ENCODE measurements at places on chromosomes 5 and 9.

GRCh38 chr9:17699615-17700330, 120.9 kb downstream of the SH3GL2 start:
- no peak for DNase-seq

GRCh38 chr5:175867587-175868347, 3.6 kb upstream of the CPLX2 start:
- DNase-seq = no peak

GRCh38 chr5:1965925-1966324, 83.2 kb upstream of the IRX4 start:
- no peak for DNase-seq

- no peak for DNase-seq
Observed at GRCh38 chr5:37867654-37868053, 27.8 kb upstream of the GDNF start.

GRCh38 chr5:1254196-1254595, 29.0 kb downstream of the SLC6A18 start:
- DNase-seq = no peak

GRCh38 chr5:158159621-158160020, 300.7 kb upstream of the CLINT1 start:
- DNase-seq = no peak

DNA sequence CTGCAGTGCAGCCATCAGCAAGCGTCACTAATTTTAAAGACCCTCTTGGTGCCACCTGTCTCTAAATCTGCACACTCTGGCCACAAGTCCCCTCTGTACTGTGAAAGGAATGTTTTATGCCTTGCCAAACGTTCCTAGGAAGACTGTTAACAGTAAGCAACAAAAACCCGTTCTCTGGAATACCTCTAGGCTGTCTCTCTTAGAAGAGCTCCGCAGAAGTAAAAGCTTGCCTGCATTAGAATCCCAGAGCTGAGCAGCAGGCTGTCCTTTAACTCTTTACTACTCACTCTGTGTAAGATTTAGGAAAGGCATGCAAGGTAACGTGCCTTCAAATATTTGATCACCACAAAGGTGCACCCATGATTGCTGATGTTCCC, 53.9 kb upstream of the C9orf72 start:
- no peak for DNase-seq

DNA sequence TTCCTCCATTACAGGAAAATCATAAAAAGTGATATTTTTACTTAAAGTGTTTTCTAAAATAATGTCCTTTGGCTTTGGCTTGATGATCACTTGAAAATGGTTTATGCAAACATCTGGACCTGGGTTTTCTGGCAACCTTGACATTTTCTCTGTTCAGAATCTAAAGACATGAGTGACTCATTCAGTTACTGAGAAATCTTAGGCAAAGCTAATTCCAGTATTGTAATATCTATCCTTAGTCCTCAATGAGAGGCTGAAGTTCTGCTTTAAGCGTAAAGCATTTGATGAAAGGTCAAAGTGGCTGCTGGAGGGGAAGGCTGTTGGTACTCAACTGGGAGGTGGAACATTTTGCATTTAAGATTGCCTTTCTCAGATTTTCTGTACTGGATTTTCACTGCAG, 2.3 kb downstream of the MAN2A1 start:
- DNase-seq = no peak

DNA sequence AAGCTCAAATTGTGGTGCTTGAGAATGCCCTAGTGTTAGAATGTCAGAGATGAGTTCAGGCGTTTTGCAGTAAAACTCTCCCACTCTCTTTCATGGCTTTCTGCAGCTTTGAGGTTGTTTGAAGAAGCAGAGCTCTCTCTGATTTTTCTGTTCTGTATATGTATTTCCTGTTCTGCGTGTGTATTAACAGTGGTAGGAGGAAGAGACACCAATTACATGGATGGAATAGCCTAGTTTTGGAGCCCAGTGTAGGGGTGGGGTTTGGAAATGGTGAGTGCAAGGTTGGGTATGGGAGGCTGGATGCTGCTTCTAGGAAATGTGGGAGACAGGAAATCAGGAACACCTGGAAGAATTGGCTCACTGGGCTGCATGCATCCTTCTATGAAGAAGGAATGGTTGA, 12.4 kb downstream of the LARP1 start:
- DNase-seq = no peak

- no peak for DNase-seq
Observed at GRCh38 chr9:104992659-104993058, 64.7 kb upstream of the ABCA1 start.

DNA sequence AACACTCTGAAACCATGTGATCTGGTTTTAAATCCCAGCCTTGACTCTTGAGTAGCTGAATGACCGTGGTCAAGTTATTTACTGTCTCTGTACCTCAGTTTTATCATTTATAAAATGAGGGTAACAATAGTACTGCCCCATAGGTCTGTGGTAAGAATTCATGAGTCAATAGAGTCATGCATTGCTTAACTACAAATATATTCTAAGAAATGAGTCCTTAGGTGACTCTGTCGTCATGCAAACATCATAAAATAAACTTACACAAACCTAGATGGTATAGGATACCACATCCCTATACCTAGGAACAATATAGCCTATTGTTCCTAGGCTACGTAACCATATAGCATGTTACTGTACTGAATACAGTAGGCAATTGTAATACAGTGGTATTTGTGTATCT, 20.3 kb upstream of the ABCA1 start:
- DNase-seq = no peak

GRCh38 chr9:81071108-81071507, 618.2 kb downstream of the TLE1 start:
- DNase-seq = no peak

GRCh38 chr9:136311051-136312008, 7.4 kb upstream of the CCDC187 start:
- no peak for DNase-seq

GRCh38 chr5:83294246-83294645, 177.3 kb upstream of the VCAN start:
- no peak for DNase-seq

DNA sequence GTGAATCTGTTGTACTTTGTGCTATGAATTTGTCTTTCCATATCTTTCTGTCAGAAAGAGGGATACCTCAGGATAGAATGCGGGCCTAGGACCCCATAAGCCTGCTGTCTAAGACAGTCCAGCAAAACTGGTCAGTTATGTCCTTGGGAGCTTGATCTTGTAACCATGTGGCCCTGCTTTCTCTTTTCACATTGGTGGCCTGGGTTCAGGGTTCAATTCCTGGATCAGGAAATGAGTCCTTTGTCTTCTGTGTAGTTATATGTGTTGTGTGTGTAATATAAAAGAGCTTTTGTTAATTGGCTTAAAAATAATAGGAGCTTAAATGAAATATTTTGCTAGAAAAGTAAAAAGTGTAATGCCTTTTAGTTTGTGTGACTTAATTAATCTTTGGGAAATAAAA, 16.9 kb downstream of the FREM1 start:
- no peak for DNase-seq

- no peak for DNase-seq
Observed at GRCh38 chr5:42250-42649, 49.7 kb upstream of the PLEKHG4B start.

DNA sequence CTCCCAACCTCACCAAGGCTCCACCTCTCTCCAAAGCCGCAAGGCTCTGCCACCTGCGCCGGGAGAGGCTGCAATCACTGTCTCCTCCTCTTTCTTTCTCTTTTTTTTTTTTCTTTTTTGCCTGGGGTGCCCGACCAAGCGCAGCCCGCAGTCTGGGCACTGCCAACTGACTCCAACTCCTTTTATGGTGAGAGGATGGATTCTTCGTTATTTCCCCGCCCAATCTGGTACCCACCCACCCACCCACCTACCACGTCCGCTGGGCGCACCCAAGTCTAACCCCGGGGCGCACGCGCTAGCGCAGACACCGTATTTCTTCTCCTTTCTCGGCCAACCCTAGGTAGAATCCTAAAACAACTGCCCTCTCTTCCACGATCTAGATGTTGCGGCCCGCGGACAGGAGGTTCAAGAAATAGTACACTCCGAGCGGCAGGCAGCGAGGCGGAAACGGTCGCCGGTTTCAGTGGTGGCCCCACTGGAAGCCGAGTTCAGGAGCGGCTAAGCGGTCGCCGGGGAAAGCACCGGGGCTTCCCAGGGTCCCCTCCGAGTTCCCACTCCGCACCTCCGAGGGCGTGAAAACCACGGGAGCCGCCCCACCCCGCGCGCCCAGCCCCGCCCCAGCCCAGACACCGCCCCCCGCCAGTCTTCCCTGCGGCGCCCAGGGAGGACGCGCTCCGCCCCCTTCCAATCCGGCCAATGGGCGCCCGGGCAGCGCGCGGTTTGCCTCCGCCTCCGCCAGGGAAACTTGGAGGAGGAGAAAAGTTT, 385 bp upstream of the PTGER4 start:
- peak; percentile 87 for DNase-seq

DNA sequence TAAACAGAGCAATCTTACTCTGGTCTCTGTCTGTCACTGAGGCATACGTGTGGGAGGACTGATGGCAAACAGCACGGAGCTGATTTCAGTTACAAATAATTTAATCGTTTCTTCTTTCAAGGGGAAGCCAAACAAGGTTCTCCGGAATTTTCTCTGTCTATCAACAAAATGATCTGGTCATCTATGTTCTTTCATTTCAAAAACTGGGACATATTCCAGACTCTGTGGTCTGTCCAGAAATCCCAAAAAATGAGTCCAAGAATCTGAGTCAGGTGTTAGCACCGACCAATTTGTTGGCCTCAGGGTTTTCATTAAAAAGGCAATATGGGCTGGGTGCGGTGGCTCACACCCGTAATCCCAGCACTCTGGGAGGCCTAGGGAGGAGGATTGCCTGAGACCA, 69.9 kb upstream of the ZNF608 start:
- no peak for DNase-seq

GRCh38 chr5:41246376-41246775, 33.0 kb upstream of the C6 start:
- no peak for DNase-seq

GRCh38 chr9:22278426-22278825, 168.2 kb upstream of the DMRTA1 start:
- DNase-seq = no peak

- peak; percentile 58 for DNase-seq
Observed at GRCh38 chr5:142014911-142015584, 2.2 kb upstream of the GNPDA1 start.

GRCh38 chr5:9431496-9432258, 114.2 kb downstream of the SEMA5A start:
- no peak for DNase-seq

- peak; percentile 90 for DNase-seq
Observed at GRCh38 chr5:139389701-139390638, at the start of gene MZB1. MZB1 (minus strand) TSS chr5:139389913; CDS start chr5:139389856, 57 bp downstream.

DNA sequence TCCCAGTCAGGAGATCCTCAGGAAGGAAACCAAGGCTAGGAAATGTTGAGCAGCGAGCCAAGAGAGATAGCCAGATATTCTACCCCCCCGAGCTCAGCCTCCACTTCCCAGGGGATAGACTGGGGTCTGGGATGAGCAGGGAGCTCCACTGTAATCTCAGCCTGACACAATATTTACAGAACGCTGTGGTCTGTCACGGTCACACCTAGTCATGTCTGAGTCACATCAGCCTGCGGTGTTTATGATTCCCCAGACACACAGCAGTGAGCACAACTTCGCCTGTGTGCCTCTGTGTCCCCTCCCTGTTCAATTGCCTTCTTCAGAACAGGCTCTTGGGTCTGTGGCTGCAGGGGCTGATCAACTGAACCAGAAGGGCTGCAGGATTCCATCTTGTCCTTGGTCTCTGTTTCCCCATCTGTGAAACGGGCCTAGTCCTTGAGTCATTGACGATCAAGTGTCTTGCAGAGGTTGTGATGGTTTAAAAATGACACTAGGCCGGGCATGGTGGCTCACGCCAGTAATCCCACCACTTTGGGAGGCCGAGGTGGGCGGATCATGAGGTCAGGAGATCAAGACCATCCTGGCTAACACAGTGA, 8.6 kb upstream of the PRRX2 start:
- no peak for DNase-seq

DNA sequence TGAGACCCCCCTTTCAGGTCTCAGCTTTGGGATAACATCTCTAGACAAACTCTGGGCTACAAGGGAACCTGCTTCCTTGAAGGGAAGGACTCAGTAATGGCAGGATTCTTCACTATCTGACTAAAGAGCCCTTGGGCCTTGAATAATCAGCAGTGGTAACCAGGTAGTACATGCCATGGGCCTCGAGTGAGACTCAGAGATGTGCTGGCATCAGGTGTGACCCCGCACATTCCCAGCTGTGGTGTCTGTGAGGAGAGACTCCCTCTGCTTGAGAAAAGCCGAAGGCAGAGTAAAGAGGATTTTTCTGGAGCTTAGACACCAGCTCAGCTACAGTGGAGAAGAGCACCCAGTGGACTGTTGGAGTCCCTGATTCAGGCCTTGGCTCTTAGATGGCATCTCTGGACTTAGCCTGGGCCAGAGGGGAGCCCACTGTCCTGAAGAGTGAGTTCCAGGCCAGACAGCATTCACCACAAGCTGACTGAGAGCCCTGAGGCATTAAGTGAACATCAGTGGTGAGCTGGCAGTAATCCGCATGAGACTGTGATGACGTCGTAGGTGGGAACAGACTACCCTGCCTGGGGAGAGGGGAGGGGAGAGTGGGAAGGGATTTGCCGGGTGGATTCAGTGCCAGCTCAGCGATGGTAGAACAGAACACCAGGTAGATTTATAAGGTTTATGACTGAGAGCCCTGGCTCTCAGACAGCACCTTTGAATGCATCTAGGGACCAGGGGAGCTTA, 5.3 kb upstream of the ZNF782 start:
- no peak for DNase-seq

GRCh38 chr5:97229688-97230285, 46.7 kb upstream of the RIOK2 start:
- no peak for DNase-seq

- no peak for DNase-seq
Observed at GRCh38 chr5:102959055-102959454, 160.9 kb downstream of the GIN1 start.

DNA sequence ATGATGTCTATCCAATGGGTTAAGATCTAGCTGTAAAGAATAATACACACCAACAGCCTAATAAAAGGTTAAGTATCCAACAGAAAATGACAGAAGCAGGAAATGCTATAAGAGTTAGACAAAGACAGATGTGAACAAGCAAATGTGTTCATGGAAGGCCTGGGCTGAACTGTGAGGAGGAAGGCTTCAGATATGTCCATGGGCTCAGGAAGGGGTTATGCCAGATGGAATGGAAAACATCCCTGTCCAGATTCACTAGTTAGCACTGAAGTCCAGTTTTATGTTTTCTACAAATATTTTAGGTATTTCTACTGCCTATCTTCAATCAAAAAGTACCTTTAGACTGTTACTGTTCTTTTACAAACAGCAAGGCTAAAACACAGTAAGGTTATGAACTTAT, 27.1 kb downstream of the ERAP1 start:
- DNase-seq = no peak

DNA sequence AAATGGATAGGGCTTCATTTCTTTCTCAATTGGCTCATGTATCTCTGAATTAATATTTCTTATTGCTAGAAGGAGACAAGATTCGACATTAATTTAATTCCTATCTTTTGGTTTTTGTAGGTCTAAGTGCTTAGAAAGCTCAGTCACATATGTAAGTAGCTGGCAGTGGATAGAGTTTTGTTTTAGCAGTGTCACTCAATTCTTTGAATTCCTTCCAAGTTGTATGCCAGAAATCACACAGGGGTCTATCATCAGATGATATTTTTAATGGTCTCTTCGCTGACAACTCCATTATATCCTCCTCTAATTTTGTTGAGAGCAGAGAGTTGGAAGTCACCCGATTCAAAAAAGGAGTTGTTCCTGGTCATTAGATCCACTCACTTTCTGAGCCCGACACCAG, 82.7 kb downstream of the AMBP start:
- no peak for DNase-seq
